ENCODE measurements at places on chromosomes 7 and 10. TPM values are rescaled to one million over a fixed set of nuclear protein-coding genes. Genes with fewer than 3 reads are reported as not detected.

Gene SMURF1
- 39.9 TPM for total RNA-seq

Gene SPDYE3
- total RNA-seq, result not detected

Gene TTYH3
- 91.1 TPM for total RNA-seq

Gene C10orf67
- total RNA-seq, result 1.3 TPM

Gene CDNF
- total RNA-seq, result 1.9 TPM

Gene DCLRE1A
- total RNA-seq, result 13.1 TPM

Gene PRSS1
- total RNA-seq, result not detected

Measured in dorsolateral prefrontal cortex (tissue), 122 donors.